ENCODE measurements at places on chromosomes 7 and 10. TPM values are rescaled to one million over a fixed set of nuclear protein-coding genes. Genes with fewer than 3 reads are reported as not detected.

- no peak for DNase-seq
Observed at GRCh38 chr7:73577627-73578341, 595 bp downstream of the TBL2 start.

DNA sequence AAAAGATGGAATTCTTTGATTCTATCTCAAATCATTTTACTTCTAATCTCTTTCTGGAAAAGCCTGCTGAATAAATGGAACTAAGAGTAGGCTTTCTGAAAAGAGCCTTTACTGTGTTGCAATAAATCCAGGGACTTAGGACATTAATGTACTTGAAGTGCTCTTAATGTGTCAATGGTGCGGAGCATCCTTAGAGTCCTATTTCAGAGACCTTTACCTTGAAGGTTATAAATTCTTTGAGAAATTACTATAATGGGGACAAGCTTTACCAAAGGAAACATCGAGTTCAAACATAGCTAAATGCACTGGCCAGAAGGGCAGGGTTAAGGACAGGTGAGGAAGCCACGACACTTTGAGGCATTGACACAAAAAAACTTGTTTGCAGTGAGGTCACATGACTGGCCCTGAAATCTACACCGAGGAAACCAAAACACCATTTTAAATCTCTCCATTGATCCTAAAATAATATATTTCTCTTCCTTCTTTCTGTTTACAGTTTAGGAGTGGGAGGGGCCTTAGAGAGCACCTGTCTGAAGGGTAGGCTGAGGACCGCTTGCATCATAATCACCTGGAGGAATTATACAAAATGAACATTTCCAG is 48.1 kb upstream of the EXOC6 start:
- no peak for DNase-seq

GRCh38 chr10:132459301-132460003 is 62.5 kb downstream of the PWWP2B start:
- DNase-seq, result no peak

- no peak for DNase-seq
Observed at GRCh38 chr10:93745408-93746065, 12.2 kb upstream of the LGI1 start.

DNA sequence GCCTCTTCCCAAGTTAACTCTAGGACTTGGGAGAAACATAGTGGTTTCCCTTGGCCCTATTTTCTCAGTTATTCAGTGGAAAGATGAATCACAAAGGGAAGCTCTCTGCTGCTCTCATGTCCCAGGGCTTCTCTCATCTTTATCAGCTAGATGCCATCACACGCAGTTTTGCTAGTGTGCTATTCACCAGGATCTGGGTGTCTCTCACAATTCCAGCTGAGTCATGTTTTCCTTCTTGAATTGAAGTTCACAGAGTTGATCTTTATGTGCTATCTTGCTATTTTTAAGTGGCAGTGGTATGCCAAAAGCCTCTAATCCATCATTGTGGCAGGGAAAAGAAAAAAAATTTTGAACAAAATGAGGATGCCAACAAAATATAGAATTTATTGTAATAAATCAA is 101.3 kb downstream of the TWIST1 start:
- DNase-seq, result no peak

DNA sequence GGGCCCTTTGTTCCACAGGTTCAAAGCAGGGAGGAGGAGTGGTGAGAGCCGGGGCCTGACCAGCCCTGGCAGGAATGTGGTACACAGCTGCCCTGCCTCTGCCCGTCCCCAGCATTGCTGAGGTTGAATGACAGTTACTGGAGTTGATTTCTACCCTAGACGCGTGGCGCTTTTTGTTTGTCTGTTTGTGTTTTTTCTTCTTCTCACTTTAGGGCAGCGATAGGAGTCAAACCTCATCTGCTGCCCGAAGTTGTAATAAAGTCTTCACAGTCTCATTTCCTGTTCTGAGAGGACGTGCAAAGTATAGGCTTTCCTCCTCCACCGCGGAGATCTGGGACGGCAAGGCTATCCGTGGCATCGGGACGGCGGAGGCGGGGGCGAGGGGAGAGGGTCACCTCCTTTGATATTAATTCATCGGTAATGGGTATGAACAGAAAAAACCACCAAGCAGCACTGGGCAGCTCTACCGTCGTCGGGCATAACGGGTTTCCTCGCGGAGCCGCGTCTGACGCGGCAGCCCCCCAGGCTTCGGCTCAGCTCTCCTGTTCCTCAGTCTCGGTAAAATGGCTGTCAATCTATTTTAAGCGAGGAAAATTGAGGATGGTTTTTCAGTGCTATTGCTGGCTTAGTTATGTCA is 160.8 kb downstream of the LRMDA start:
- DNase-seq, result no peak

DNA sequence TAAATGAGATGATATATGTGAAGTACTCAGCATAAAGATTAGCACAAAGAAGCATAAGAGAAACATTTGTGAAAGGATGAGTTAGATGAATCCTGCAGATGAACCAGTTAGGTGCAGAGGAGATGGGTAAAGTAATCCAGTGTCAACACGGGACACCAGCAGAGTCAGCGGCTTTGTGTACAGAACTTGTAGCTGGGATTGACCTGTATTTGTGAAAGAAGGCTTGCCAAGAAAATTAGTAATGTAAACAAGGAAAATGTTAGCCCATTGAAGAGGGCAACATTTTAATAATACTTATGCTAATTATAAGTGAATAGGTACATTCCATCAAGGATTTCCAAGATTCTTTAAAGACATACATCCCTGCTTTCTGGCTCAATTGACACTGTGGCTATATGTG is 255.7 kb downstream of the PTEN start:
- no peak for DNase-seq

GRCh38 chr10:71998840-71999194 is 34.6 kb downstream of the CHST3 start:
- DNase-seq, result no peak

- DNase-seq, result peak; percentile 3
Observed at GRCh38 chr10:79380946-79381721, 33.9 kb downstream of the PPIF start.

DNA sequence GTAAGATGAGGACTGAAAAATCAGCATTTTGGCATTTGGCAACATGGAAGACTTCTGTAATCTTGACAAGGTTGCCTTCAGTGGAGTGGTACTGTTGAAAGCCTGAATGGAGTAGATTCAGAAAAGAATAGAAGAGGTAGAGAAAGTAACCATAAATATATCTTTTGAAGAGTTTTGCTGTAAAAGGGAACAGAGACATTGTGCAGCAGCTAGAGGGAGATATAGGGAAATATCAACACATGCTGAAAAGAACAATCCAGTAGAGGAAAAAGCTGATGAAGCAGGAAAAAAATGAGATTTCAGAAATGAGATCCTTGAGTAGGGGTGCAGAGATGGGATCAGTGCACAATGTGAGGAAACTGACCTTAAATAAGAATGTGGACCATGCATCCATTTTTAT is 60.0 kb downstream of the RAPGEF5 start:
- no peak for DNase-seq

- DNase-seq, result no peak
Observed at GRCh38 chr10:133439517-133440461, 14.0 kb upstream of the SCART1 start.

GRCh38 chr10:31918671-31919409 is 9.8 kb downstream of the ARHGAP12 start:
- no peak for DNase-seq

- DNase-seq, result no peak
Observed at GRCh38 chr7:22654831-22655230, 72.2 kb upstream of the IL6 start.

DNA sequence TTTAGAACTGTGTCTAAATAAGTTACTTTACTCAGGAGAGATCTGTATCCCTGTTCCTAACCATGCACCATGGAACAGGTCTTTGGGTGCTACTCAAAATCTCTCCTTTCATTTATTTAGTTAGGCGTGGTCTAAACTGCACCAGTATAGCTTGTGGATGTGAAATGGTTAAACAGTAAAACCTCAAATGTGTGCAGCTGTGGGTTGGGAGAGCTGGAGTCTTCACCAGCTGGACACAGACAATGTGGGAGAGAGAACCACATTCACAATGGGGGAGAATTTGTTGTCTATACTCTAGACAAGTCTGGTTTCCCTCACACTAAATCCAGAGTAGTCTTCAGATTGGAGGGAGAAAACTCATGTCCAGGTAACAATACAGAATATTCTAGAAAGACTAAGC is 31.2 kb upstream of the IKZF1 start:
- no peak for DNase-seq

DNA sequence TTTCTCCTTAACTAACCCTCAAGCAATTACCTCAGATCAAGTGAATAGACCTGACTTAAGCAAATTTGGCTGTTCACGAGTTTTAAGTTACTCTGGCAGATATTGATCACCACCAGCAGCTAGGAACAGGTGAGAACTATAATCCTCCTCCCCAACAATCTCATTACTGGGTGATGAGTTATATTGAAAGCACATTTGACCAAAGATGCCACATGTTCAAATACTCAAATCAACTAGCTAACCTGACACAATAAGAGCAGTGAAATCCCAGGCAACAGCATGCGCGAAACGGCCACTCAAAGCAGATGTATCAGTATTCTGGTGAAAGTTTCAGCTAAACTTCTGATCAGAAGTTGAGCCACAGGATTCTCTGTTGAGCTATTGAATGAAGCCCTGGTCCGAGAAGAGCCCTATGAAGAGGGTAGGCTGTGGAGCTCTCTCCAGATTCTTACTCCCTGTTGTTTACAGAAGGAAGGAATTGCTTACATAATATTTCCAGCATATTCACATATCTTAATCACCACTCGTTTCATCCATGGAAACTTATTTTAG is 52.6 kb downstream of the CAV1 start:
- peak; percentile 44 for DNase-seq

- DNase-seq, result no peak
Observed at GRCh38 chr7:52962402-52963076, 72.9 kb upstream of the POM121L12 start.

DNA sequence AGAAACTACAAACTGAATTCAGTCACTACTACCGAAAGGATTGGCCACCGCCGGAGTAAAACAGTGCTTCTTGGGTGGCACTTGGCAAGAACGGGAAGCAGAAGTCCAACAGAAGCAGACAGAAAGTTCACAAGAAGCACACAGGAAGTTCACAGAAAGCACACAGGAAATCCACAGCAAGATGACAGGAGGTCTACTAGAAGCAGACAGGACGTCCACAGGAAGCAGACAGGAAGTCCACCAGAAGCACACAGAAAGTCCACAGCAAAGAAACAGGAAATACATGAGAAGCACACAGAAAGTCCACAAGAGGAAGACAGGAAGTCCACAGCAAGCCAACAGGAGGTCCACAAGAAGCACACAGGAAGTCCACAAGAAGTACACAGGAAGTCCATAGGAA is 399.2 kb upstream of the AUTS2 start:
- DNase-seq, result no peak

DNA sequence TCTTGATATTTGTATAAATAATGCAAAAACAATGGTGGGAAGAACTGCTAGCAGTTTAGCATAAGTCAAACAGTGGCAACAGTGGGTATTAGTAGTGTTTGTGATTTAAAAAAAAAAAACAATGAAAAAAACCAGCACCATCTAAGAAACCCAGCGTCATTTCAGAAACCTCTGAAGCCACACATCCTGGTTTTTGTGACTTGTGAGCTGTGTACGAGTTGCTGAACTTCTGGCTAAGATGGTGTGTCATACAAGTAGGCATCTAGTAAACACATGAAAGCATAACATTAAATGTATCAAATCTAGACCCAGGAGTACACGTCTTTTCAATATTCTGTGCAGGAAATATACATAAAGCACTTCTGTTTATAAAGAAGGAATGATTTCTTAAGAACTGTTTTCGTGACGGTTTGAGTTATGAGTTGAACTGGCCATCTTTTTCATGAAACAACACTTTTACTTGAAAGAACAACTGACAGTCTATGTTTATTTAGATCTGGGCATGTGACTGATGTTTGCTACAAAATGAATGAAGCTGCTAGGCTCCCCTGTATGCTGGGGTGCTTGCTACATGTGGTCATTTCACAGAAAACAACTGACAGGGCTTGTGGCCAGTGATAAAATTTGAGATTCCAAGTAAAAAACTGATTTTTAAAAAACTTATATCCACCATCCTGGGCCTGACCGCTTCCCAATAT is 143.5 kb downstream of the PIP4K2A start:
- peak; percentile 63 for DNase-seq

DNA sequence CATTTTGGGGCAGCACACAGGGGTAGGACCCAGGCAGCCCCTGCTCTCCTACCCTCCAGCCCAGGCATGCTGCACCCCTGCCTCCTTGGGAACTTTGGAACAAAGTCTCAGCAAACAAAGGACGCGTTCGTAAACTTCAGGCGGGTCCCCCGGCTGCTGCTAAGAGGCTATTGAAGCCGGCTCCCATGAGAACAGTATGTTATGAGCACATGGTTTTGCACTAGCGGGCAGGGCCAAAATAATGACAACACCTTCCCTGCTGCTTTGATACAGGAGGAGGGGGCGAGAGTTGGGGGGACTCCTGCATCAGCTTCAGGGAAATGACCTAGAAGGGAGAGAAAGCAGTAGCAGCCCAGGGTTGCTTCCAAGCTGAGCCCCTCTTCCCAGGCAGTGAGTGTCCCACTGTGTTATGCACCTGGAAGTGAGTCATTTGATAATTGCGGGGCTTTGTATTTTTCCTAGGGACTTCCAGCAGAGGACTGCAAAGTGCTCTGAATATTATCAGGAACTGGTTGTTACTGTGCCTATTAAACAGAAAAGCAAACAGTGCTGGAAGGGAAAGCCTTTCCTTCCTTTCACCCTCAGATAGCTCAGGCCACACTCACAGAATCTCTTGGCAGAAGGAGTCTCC is 6.9 kb downstream of the ITPRIP start:
- peak; percentile 8 for DNase-seq

DNA sequence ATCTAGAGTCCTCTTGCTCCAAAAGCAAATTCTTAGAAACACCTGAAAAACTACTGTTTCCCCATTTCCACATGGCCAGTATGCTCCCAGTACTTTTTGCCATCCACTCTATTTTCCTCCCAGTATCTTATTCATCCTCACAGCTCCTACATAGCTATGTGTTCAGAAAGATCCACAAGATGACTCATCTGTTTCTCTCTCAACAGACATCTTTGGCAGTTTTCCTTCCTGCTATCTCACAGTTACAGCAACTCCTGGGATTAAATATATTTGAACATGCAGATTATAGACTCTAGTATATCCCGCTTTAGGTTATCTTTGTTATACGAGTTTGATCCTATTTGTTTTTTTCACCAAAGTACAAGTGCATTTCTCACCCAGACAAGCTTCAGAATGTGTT is 675.6 kb upstream of the POT1 start:
- DNase-seq, result no peak

DNA sequence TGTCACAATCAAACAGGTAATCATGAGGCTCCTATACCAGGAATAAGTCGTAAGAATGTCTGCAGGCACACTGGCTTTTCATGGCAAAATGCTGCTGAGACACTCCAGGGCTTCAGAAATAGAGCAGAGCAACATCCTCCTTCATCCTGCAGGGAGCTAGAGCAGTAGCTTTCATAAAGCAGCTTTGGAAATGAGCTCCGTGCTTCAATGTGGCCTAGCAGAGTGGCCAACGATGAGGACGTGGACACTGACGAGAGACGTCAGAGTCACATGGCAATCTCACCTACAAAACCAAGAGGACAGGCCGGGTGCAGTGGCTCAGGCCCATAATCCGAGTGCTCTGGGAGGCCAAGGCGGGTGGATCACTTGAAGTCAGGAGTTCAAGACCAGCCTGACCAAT is 9.8 kb downstream of the COBL start:
- DNase-seq, result no peak

Gene OR6V1
- total RNA-seq, result not detected

Gene WNT16
- total RNA-seq, result not detected

Gene ZNF503
- total RNA-seq, result 0.56 TPM

Gene EPHB6
- total RNA-seq, result 9.5 TPM

Gene SDHAF3
- total RNA-seq, result 21.8 TPM

Gene SEMA4G
- total RNA-seq, result 0.74 TPM

Gene SLC26A3
- total RNA-seq, result not detected

Gene HACD1
- 4.1 TPM for total RNA-seq

Measured in activated CD4-positive, alpha-beta memory T cell treated with anti-CD3 and anti-CD28 coated beads for 36 hours (primary cell).